Aorta (tissue), 5 donors: ENCODE measurements at places on chromosomes 2 and 18.

DNA sequence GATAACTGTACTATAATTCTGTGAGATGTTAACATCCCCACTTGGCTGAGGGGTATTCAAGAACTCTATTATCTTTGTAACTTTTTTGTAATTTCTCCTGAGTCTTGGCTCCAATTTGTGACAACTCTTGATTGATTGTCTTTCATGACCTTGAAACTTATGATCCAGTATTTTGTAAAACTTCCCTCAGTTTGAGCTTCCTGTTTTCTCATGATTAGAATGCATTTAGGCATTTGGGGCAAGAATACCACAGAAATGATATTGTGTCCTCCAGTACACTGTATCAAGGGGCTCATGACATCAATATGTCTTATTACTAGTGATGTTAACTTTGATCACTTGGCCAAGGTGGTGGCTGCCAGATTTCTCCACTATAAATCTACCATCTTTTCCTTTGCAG, 37.4 kb downstream of the PNO1 start:
- H3K36me3 ChIP-seq = no peaks in the 10 kb centered on the region
- no peaks in the 10 kb centered on the region for H3K27me3 ChIP-seq
- no peak overlapping the region for H3K4me3 ChIP-seq
- DNase-seq = no peak

- no peak for DNase-seq
- H3K27ac ChIP-seq = peak overlapping the region; percentile 68
- peak overlapping the region; percentile 83 for H3K4me3 ChIP-seq
These were observed 425 bp downstream of the ASB3 start for GRCh38 chr2:53786352-53786704.

DNA sequence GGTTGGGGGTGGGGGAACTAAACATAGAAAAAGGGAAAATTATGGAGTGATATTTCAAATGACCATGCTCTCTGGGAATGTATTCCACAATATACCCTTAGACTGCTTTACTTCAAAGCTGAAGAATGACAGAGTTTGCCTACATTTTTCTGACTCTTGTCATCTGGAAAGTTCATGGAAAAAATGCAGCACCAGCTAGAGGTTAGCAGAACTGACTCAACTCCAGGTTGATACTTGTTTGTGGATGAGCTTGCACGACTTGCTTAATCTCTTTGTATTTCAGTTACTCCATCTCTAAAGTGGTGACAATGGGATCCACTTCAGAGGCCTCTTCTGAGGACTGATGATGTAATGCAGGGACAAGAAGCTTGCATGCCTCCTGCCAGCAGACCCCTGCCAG, 824.0 kb upstream of the ID2 start:
- H3K27me3 ChIP-seq = no peaks in the 10 kb centered on the region
- H3K4me3 ChIP-seq = no peak overlapping the region
- DNase-seq = no peak
- peaks cover 3% of the 10 kb centered on the region for H3K4me1 ChIP-seq

DNA sequence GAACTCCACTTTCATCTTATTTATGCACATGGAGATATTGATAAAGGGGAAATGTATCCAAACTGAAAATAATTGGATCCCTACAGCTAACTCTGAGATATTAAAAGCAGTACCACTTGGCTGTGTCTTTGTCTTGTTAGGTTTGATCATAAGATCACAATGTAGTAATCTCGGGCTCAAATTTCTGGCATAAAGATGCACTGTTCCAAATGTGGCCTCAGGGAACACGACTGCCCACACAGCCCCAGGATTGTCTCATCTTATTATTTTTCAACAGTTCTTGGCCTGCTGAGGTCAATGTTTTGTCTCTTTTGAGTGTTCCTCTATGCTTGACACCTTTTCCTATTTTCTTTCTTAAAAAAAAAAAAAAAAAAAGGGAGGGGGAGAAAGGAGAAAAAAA, 114.1 kb downstream of the GBX2 start:
- no peaks in the 10 kb centered on the region for H3K36me3 ChIP-seq
- no peaks in the 10 kb centered on the region for H3K4me1 ChIP-seq
- no peak overlapping the region for H3K27ac ChIP-seq
- H3K4me3 ChIP-seq = no peak overlapping the region
- H3K27me3 ChIP-seq = no peaks in the 10 kb centered on the region

GRCh38 chr18:29326214-29326613, 1149.3 kb upstream of the CDH2 start:
- no peaks in the 10 kb centered on the region for H3K27me3 ChIP-seq
- no peak overlapping the region for H3K27ac ChIP-seq
- H3K36me3 ChIP-seq = no peaks in the 10 kb centered on the region
- no peak overlapping the region for H3K4me3 ChIP-seq

GRCh38 chr18:3111523-3112240, 98.7 kb upstream of the LPIN2 start:
- H3K36me3 ChIP-seq = peaks cover 11% of the 10 kb centered on the region
- no peaks in the 10 kb centered on the region for H3K4me1 ChIP-seq
- no peak for DNase-seq

GRCh38 chr2:161119483-161119882, 40.7 kb upstream of the TANK start:
- no peaks in the 10 kb centered on the region for H3K4me1 ChIP-seq
- no peak overlapping the region for H3K27ac ChIP-seq
- H3K4me3 ChIP-seq = no peak overlapping the region
- no peaks in the 10 kb centered on the region for H3K36me3 ChIP-seq
- H3K27me3 ChIP-seq = no peaks in the 10 kb centered on the region

DNA sequence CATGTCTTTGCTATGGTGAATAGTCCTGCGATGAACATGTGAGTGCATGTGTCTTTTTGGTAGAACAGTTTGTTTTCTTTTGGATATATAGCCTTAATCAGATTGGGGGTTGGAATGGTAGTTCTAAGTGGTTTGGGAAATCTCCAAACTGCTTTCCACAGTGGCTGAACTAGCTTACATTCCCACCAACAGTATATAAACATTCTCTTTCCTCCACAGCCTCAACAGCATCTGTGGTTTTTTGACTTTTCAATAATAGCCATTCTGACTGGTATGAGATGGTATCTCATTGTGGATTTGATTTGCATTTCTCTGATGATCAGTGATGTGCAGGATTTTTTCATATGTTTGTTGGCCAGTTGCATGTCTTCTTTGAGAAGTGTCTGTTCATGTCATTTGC, 112.2 kb upstream of the SESTD1 start:
- H3K27ac ChIP-seq = no peak overlapping the region
- no peak overlapping the region for H3K4me3 ChIP-seq
- H3K27me3 ChIP-seq = no peaks in the 10 kb centered on the region
- no peaks in the 10 kb centered on the region for H3K4me1 ChIP-seq
- H3K36me3 ChIP-seq = no peaks in the 10 kb centered on the region
- no peak for DNase-seq

GRCh38 chr2:109134741-109135358, 5.8 kb downstream of the SH3RF3 start:
- DNase-seq = peak; percentile 50
- H3K4me3 ChIP-seq = no peak overlapping the region
- H3K27me3 ChIP-seq = no peaks in the 10 kb centered on the region

GRCh38 chr18:23994361-23994902, 20.1 kb upstream of the TTC39C start:
- H3K36me3 ChIP-seq = no peaks in the 10 kb centered on the region
- peak; percentile 77 for DNase-seq
- H3K27ac ChIP-seq = no peak overlapping the region

DNA sequence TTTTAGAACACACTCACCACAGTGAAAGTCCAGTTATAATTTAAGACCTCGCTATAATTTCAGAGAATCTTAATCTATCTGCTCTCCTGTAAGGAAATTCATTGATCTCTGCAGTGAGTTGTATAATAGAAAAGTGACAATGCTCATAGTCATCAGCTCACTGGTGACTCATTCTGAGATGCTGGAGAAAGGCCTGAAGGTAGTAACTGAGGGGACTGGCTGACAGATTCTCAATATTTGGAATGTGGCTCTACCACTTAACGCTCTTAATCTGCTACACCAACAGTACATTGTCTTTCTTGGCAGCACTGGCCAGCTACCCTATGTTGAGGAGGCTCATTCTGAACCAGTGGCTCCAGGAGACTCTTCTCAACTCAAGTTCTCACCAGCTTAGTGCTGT, 246.1 kb downstream of the RPRM start:
- H3K4me3 ChIP-seq = no peak overlapping the region
- H3K4me1 ChIP-seq = no peaks in the 10 kb centered on the region
- DNase-seq = no peak
- no peaks in the 10 kb centered on the region for H3K36me3 ChIP-seq
- no peak overlapping the region for H3K27ac ChIP-seq

DNA sequence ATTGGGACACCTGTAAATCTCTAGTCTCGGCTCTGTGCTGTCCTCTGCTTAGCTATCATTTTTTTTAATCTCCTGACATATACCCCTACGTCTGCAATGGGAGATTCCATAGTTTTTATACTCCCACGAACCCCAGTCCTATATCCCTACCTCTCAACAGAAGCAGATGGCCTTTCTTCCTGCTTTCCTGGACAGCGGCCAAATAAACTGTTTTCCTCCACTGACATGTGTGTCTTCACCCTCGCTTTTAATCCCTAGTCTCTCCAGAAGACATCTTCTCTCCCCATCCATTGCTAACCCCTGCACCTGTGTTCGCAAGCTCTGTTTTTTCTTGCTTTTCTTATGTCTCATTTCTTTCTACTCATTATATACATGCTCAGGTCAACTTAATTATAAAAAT, 395.4 kb downstream of the EPHA4 start:
- no peak for DNase-seq
- no peak overlapping the region for H3K27ac ChIP-seq
- no peaks in the 10 kb centered on the region for H3K4me1 ChIP-seq

DNA sequence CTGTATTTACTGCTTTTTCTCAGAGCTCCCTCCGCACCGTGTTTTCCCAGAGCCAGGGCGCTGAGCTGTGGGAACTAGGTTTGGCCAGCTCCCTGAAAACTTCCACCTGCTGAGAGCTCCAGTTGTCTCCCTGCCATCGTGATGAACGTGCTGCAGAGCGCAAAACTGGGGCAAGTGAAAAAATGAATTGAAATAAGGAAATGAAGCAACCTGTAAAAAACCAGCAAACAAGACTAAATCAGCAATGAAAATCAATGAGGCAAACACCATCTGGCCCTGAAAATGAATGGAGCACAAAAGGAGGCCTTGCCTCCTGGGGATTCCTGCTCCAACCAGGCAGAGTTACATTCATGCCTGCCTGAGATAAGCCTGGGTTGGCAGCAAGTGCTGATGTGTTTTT, 129.9 kb downstream of the MARCHF4 start:
- no peak overlapping the region for H3K4me3 ChIP-seq
- no peaks in the 10 kb centered on the region for H3K4me1 ChIP-seq
- no peak for DNase-seq
- no peaks in the 10 kb centered on the region for H3K27me3 ChIP-seq
- H3K27ac ChIP-seq = no peak overlapping the region

- H3K27me3 ChIP-seq = no peaks in the 10 kb centered on the region
- peak; percentile 93 for DNase-seq
- H3K27ac ChIP-seq = no peak overlapping the region
- no peak overlapping the region for H3K4me3 ChIP-seq
- no peaks in the 10 kb centered on the region for H3K4me1 ChIP-seq
These were observed 2.9 kb upstream of the NEURL3 start for GRCh38 chr2:96507957-96508520.

DNA sequence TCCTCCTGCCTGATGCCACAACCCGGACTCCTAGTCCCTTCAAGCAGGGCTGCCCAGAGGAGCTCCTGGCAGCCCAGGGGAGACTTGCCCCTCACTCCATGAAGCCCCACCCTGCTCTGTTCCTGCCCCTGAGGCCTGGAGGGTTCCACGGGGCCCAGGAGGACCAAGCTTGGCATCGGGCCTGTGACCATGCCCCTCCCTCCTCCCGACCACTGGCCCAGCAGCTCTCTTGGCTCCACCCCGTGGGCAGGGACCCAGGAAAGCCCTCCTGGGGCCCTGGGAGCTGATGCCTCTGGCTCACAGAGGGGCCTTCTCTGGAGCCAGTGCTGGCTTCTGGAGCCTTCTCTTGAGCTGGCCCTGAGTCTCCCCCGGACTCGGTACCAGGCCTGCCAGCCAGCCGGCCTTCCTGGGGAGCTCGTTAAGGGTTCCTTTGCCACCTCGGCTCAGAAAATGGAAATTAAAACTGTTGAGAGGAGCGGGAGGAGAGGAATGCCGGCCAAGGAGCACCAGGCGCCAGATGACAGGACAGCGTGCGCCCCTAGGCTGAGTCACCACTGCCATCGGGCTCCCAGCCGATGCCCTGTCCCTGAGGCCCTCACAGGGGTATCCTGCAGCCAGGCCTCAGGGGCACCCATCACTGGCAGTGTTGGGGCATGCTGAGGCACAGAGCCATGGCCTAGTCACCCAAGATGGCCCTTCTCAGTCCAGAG, 40.6 kb upstream of the SNED1 start:
- H3K27ac ChIP-seq = no peak overlapping the region
- H3K4me1 ChIP-seq = no peaks in the 10 kb centered on the region
- H3K27me3 ChIP-seq = no peaks in the 10 kb centered on the region

- DNase-seq = no peak
- no peak overlapping the region for H3K4me3 ChIP-seq
- H3K36me3 ChIP-seq = no peaks in the 10 kb centered on the region
These were observed 244.8 kb upstream of the SLC14A2 start for GRCh38 chr18:45370255-45371010.

DNA sequence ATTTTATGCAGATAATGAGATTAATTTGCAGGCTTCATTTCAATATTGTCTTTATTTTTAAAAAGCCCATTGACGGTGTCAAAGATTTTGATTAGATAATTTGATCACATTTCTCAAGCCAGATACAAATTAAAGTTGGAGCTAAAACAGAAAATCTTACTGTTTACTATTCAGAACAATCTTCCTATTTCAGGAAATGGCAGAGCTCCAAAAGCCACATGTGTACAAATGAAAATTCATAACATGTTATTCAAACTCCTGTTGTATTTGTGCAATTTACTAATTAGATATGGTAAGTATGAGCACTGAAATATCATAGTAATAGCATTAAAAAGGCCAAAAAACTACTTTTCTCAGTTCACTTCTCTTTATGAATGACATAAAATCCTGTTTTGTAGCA, 682.9 kb downstream of the KCNJ3 start:
- no peak for DNase-seq
- H3K27ac ChIP-seq = no peak overlapping the region
- H3K36me3 ChIP-seq = no peaks in the 10 kb centered on the region
- H3K4me3 ChIP-seq = no peak overlapping the region
- no peaks in the 10 kb centered on the region for H3K27me3 ChIP-seq

- no peak for DNase-seq
- no peak overlapping the region for H3K4me3 ChIP-seq
- H3K4me1 ChIP-seq = no peaks in the 10 kb centered on the region
These were observed 13.0 kb downstream of the DTNA start for GRCh38 chr18:34723143-34723542.
